ENCODE measurements at places on chromosomes 16 and 17. TPM values are rescaled to one million over a fixed set of nuclear protein-coding genes. Genes with fewer than 3 reads are reported as not detected.

DNA sequence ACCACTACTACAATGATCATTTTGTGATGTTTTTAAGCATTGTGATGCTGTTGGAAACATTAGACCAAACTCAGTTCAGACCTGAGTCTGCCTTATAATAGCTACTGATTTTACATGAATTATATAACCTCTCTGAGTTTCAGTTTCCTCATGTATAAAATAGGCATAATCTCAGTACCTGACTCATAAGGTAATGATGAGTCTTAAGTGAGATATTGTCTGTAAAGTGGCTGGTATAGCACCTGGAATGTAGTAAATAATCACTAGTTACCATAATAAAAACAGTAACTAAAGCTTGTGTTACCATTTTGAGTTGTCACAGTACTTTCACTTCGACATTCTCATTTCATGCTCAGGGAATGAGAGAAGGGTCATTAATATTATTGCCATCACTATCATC, 381.5 kb upstream of the SALL1 start:
- H3K27me3 ChIP-seq, result no peaks in the 10 kb centered on the region
- H3K4me1 ChIP-seq, result no peaks in the 10 kb centered on the region
- no peaks in the 10 kb centered on the region for H3K36me3 ChIP-seq
- no peak overlapping the region for H3K27ac ChIP-seq

- H3K27me3 ChIP-seq, result no peaks in the 10 kb centered on the region
- no peak overlapping the region for H3K4me3 ChIP-seq
- H3K27ac ChIP-seq, result no peak overlapping the region
These were observed 30.0 kb upstream of the PRSS54 start for GRCh38 chr16:58324792-58325191.

Gene PHF23
- 18.8 TPM for total RNA-seq

DNA sequence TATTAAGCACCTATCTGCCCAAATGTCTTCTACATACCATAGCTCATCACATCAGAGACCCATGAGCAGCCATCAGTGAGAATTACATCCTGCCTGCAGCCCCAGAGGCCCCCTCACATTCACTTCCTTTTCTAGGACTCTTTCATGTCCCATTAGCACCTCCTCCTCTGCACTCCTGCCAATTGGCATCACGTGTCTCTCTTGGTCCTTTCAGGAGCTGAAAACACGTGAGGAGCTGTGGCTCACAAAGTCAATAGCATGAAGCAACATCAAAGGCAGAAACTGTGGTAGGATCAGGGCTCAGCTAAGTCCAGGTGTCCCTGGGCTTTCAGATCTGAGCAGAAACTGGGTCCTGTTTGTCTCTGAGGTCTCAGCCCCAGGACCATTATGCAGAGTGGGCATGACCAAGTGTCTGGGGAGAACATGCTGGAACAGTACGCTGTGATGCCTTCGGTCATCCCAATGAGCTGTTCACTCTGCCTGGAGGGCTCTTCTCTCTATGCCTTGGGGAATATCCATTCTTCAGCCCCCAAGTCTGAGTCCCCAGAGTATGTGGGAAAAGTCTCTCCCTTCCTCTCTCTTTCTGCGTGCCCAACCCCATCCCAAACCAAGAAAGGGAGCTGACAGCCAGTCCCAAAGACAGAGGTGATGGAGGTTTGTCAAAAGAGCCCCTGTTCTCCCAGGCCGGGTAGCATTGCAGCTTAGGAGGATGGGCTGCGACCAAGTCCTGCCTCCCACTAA, 457.0 kb upstream of the CDH5 start:
- no peaks in the 10 kb centered on the region for H3K4me1 ChIP-seq
- no peak overlapping the region for H3K4me3 ChIP-seq
- no peaks in the 10 kb centered on the region for H3K27me3 ChIP-seq
- no peaks in the 10 kb centered on the region for H3K36me3 ChIP-seq
- H3K27ac ChIP-seq, result no peak overlapping the region
- DNase-seq, result no peak

Gene DHX40
- 20.5 TPM for total RNA-seq

GRCh38 chr17:27893841-27894503, 807 bp upstream of the LYRM9 start:
- H3K27ac ChIP-seq, result no peak overlapping the region
- no peaks in the 10 kb centered on the region for H3K27me3 ChIP-seq
- no peaks in the 10 kb centered on the region for H3K36me3 ChIP-seq

Gene CCL16
- total RNA-seq, result not detected

GRCh38 chr17:55969562-55970324, 183.5 kb upstream of the ANKFN1 start:
- DNase-seq, result no peak
- no peak overlapping the region for H3K27ac ChIP-seq
- H3K4me3 ChIP-seq, result no peak overlapping the region
- no peaks in the 10 kb centered on the region for H3K36me3 ChIP-seq

DNA sequence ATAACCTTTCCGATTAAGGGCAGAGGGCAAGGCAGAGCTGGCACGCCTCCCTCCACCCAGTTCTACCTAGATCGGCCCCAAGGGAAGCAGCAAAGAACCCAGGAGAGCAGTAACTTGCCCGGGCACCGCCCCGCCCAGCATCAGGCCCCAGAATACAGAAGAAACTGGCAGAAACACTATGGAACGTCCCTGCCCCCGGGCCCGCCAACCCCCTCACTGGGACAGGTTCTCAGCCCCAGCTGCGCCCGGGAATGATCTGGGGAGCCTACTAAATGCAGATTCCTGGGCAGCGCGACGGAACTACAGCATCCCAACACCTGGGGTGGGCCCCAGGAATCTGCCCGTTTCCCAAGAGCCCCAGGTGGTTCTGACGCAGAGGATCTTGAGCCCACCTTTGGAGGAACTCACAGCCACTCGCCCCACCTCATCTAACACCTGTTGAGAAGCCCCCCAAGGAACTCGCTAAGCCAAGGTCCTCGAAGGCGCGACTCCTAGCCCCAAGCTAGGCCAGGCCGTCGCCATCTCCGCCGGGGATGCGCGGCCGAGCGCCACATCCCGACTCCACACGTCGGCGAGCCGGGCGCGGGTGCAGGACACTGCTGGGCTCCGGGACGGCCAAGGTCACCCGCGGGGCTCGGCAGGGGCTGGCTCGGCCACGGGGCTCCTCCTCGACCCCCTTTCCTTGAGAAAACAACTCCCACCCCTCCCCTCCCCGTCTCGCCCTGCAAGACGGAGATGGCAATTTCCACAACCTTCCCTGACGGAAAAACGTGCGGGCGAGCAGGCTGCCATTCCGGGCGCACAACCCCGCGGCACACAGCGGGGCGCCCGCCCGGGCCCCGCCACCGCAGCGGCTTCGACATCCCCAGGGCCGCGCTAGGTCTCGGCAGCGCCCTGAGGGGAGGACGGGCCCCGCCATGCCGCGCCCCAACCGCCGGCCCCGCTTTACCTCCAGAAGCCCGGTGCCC, 913 bp downstream of the CDIP1 start:
- H3K4me1 ChIP-seq, result peaks cover 36% of the 10 kb centered on the region

- H3K27ac ChIP-seq, result peak overlapping the region; percentile 95
- peak overlapping the region; percentile 89 for H3K4me3 ChIP-seq
- peaks cover 30% of the 10 kb centered on the region for H3K36me3 ChIP-seq
- no peak for DNase-seq
- H3K4me1 ChIP-seq, result peaks cover 26% of the 10 kb centered on the region
These were observed 14.9 kb downstream of the SPATA32 start for GRCh38 chr17:45246861-45247428.

DNA sequence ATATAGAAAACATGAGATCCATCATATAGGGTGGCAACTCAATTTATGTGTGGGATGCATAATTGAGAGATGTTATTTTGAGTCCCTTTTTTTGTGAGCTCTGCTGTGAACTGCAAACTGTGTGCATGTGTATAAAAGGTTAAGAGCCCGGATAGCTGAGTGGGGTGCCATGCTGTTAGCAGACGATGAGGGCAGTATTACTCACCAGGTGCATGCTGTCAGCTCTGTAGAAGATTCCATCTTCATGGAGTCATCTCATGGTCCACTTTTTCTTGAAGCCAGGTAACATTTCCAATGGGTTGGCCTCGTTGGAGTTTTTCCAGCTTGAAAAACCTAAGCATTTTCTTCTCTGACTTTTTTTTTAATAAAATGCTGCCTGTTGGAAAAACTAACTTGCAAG, 43.0 kb upstream of the RHBDL3 start:
- H3K27me3 ChIP-seq, result no peaks in the 10 kb centered on the region
- no peaks in the 10 kb centered on the region for H3K4me1 ChIP-seq
- no peak for DNase-seq
- no peak overlapping the region for H3K4me3 ChIP-seq

- no peak overlapping the region for H3K27ac ChIP-seq
- no peaks in the 10 kb centered on the region for H3K27me3 ChIP-seq
- no peaks in the 10 kb centered on the region for H3K36me3 ChIP-seq
- H3K4me3 ChIP-seq, result no peak overlapping the region
These were observed 12.8 kb downstream of the ZNF668 start for GRCh38 chr16:31061126-31061812.

- H3K27ac ChIP-seq, result no peak overlapping the region
- peaks cover 9% of the 10 kb centered on the region for H3K4me1 ChIP-seq
- no peaks in the 10 kb centered on the region for H3K36me3 ChIP-seq
- DNase-seq, result no peak
These were observed 157.6 kb upstream of the PLCG2 start for GRCh38 chr16:81621496-81621895.

DNA sequence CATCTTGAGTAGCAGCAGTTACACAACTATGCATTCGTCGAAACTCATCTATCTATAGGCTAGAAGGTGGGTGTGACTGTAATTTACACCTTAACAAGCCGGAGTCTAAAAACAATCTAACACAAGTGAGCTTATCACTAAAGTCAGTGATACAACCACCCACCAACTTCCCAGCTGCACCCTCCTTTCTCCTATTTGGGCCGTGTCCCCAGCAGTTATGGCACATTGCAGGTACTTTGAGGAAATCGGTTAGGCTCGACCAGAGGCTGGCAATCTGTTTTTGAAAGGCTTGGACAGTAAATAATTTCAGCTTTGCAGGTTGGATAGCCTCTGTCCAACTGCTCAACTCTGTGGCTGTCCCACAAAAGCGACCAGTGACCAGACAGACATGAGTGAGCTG, 26.0 kb downstream of the USP22 start:
- no peaks in the 10 kb centered on the region for H3K4me1 ChIP-seq
- no peaks in the 10 kb centered on the region for H3K27me3 ChIP-seq
- no peak for DNase-seq
- H3K36me3 ChIP-seq, result peaks cover 99% of the 10 kb centered on the region
- H3K27ac ChIP-seq, result no peak overlapping the region
- no peak overlapping the region for H3K4me3 ChIP-seq

Gene CCL13
- total RNA-seq, result not detected

GRCh38 chr17:512926-513325, 160.3 kb upstream of the RPH3AL start:
- no peaks in the 10 kb centered on the region for H3K27me3 ChIP-seq
- no peaks in the 10 kb centered on the region for H3K4me1 ChIP-seq
- H3K27ac ChIP-seq, result no peak overlapping the region

DNA sequence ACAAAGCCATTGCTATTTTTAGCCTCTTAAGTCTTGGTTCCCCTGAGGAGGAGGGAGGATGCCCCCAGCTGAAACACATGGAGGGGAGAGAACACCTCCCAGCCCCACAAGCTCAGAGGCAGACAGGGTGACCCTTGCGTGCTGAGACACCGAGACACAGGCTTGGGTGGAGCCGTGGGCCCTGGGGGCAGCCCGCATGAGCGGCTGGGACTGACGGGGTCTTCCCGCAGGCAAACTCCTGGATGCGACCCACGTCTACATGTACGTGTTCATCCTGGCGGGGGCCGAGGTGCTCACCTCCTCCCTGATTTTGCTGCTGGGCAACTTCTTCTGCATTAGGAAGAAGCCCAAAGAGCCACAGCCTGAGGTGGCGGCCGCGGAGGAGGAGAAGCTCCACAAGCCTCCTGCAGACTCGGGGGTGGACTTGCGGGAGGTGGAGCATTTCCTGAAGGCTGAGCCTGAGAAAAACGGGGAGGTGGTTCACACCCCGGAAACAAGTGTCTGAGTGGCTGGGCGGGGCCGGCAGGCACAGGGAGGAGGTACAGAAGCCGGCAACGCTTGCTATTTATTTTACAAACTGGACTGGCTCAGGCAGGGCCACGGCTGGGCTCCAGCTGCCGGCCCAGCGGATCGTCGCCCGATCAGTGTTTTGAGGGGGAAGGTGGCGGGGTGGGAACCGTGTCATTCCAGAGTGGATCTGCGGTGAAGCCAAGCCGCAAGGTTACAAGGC, 9.8 kb downstream of the SLC16A3 start:
- H3K36me3 ChIP-seq, result peaks cover 7% of the 10 kb centered on the region
- H3K4me3 ChIP-seq, result peak overlapping the region; percentile 41

DNA sequence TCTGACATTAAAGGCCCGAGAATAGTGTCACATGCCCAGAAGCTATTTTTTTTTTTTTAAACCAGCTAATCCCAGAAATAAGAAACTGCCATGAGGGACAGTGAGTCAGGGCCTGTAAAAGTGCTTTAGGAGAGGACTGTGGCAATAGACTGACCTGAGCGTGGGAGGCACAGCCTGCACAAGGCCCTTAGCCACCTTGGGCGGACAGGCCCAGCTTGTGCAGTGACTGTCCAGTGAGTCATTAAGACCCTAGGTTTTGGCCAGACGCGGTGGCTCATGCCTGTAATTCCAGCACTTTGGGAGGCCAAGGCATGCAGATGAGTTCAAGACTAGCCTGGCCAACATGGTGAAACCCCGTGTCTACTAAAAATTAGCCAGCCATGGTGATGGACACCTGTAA, 343.0 kb upstream of the ZFHX3 start:
- H3K27ac ChIP-seq, result no peak overlapping the region
- H3K4me3 ChIP-seq, result no peak overlapping the region
- H3K27me3 ChIP-seq, result no peaks in the 10 kb centered on the region
- no peak for DNase-seq
- no peaks in the 10 kb centered on the region for H3K36me3 ChIP-seq
- no peaks in the 10 kb centered on the region for H3K4me1 ChIP-seq

DNA sequence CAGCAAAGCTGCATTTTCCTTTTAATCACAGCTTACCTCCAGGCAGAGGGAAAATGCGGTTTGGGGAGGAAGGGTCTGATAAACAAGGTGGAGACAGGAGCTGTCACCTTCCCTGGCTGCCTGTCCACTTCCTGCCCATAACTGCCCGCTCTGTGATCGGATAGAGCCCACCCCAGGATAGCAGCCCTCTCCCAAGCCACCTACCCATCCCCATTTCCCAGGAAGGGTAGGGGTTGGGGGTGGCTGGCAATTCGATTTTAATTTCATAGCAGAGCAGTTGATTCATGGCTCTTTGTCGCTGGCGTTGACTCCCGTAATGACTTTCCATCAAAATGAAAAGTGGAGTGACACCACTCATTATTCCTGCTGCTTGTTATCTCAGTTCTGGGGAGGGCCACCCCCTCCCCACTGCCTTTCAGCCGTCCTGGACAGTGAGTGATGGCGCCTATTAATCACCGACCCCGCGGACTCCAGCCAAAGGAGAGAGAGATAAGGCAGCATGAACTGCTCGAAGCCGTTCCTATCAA, 11.2 kb downstream of the CDK5RAP3 start:
- DNase-seq, result no peak
- peaks cover 5% of the 10 kb centered on the region for H3K4me1 ChIP-seq
- no peak overlapping the region for H3K27ac ChIP-seq
- peaks cover 69% of the 10 kb centered on the region for H3K36me3 ChIP-seq
- no peak overlapping the region for H3K4me3 ChIP-seq
- no peaks in the 10 kb centered on the region for H3K27me3 ChIP-seq

Gene KRTAP4-3
- total RNA-seq, result not detected

GRCh38 chr16:77143364-77143763, 47.6 kb upstream of the MON1B start:
- no peaks in the 10 kb centered on the region for H3K36me3 ChIP-seq
- no peaks in the 10 kb centered on the region for H3K4me1 ChIP-seq
- no peak for DNase-seq
- H3K4me3 ChIP-seq, result no peak overlapping the region

Gene CDR2L
- total RNA-seq, result 0.16 TPM
